Cortex of kidney (tissue), 1 donor: ENCODE measurements at places on chromosomes 1 and 21.

DNA sequence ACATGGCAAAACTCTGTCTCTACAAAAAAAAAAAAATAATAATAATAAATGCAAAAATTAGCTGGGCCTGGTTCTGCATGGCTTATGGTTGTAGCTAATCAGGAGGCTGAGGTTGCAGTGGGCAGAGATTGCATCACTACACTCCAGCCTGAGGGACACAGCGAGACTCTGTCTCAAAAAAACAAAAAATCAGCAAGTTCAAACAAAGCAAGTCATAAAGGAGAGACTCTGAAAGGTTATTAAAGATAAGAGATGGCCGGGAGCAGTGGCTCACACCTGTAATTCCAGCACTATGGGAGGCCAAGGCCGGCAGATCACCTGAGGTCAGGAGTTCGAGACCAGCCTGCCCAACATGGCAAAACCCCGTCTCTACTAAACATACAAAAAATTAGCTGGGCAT is 28.8 kb downstream of the COP1 start:
- no peak for DNase-seq

- no peak for DNase-seq
Measured at GRCh38 chr1:159279773-159280172, 22.4 kb upstream of the FCER1A start.

- DNase-seq, result no peak
Measured at GRCh38 chr21:26834181-26834905, 10.9 kb downstream of the ADAMTS1 start.

DNA sequence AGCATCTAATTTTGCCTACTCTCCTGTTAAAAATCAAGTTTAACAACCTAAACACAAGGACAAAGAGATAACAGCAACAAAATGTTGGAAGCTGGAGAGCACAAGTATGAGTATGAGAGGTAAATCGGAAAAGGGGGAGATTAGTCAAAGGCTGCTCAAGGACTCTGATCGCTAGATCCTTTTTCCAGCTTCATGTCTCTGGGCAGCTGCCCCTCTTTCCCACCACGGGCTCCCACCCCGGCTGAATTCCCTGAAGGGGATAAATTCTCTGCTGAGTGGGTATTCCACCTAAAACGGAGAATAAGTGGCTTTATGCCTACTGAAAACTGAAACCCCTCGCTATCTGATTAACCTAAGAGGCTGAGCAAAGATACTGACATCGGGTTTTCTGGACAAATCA is 696 bp upstream of the CTBS start:
- no peak for DNase-seq

GRCh38 chr1:35120458-35121133 is 41.4 kb downstream of the ZMYM1 start:
- DNase-seq, result no peak

DNA sequence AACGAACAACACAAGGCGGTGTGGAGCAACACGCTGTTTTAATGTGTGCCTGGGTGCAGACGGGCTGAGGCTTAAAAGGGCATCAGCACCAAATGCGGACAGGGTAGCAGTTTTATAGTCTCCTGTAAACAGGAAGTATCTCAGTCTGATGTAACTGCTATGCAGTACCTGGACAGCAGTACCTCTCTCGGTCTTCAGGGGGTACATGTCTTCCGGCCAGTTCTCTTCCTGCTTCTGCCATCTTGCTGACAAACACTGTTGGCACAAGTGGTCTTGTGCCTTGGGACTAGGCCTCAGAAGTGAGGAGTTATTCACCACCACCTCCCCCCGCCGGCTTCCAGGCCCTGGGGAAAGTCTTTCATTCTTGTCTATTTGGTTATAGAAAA is 49.7 kb upstream of the APOBEC4 start:
- no peak for DNase-seq

DNA sequence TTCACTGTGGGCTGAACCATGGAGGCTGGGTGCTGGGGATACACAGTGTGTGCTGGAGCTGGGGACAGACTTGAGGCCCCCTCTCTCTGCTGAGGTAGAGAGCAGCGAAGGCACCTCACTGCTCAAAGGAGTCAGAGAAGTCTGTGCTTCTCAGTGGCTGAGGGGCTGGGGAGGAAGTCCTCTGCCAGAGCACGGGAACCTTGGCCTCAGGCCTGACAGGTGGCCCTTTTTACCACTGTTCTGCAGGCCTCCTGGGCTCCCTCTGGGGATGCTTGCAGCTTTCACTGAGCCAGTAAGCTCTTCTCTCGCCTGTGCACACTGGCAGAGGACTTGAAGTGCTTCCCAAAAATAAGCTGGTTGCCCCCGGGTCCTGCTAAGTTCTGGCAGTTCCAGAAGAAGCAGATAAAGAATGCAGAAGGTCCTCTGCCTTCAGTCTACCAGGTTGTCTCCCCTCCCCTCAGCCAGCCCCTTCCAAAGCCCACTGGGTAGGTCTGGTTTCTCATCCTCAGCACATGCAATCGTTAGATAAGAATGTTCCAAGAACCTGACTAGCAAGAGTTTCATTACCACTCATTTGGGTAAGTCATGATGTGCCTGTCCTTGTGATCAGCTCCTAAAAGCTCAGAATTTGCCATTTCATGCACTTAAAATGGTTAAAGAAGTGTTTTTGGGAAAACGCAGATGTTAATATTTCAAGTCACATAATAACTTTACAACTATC is 53.9 kb downstream of the TENT5C start:
- DNase-seq, result no peak

GRCh38 chr1:91929250-91929649 is 20.0 kb upstream of the BRDT start:
- no peak for DNase-seq
